Caco-2 (cell line): ENCODE measurements at places on chromosomes 1 and 21. TPM values are rescaled to one million over a fixed set of nuclear protein-coding genes. Genes with fewer than 3 reads are reported as not detected.

The AADACL3 gene
- not detected in 2 replicates for total RNA-seq

The PRPF38A gene
- total RNA-seq = 40.4 and 43.1 TPM in 2 replicates

The KRTAP6-1 gene
- not detected in 2 replicates for total RNA-seq

DNA sequence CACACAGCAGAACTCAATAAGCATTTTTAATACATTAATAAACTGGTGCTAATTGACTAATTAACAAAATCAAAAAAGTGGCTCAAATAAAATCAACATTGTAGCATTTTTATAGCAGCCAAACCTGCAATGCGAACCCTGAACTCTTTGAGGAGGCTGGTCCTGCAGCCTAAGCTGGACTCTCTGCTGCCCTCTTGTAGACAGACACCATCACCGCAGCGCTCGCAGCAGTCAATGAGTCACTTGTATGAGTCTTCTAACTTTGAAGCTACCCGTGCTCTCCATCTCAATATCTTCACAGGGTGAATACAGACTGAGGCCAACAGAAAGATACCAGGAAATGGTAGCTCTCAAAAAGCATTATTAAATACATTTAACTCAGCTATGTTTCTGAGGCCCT, 9.7 kb upstream of the KRTAP7-1 start:
- H3K4me3 ChIP-seq = no peak overlapping the region
- H3K27ac ChIP-seq = no peak overlapping the region
- H3K4me1 ChIP-seq = no peaks in the 10 kb centered on the region

DNA sequence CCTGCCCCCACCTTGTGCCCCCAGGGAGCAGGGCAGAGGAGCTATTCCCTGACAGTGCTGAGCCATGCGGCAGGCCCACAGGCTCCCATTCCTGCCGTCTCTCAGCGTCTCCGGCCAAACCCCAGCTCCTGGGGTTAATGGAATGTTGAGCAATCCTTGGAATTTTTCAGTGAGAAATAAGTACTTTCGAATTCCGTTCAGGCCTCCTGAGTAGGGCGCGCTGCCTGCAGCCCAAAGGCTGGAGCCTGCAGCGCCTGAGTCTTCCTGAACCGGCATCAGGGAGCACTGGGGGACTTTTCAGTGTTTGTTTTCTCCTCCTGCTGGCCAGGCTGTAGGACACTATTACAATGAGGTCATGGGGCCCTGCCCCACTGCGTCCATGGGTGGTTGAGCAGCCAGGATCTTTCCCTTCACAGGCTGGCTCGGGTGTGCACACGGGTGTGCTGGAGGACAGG, 33.3 kb upstream of the CSF1 start:
- no peaks in the 10 kb centered on the region for H3K27me3 ChIP-seq
- peaks cover 24% of the 10 kb centered on the region for H3K4me1 ChIP-seq
- peak; percentile 78 for DNase-seq

DNA sequence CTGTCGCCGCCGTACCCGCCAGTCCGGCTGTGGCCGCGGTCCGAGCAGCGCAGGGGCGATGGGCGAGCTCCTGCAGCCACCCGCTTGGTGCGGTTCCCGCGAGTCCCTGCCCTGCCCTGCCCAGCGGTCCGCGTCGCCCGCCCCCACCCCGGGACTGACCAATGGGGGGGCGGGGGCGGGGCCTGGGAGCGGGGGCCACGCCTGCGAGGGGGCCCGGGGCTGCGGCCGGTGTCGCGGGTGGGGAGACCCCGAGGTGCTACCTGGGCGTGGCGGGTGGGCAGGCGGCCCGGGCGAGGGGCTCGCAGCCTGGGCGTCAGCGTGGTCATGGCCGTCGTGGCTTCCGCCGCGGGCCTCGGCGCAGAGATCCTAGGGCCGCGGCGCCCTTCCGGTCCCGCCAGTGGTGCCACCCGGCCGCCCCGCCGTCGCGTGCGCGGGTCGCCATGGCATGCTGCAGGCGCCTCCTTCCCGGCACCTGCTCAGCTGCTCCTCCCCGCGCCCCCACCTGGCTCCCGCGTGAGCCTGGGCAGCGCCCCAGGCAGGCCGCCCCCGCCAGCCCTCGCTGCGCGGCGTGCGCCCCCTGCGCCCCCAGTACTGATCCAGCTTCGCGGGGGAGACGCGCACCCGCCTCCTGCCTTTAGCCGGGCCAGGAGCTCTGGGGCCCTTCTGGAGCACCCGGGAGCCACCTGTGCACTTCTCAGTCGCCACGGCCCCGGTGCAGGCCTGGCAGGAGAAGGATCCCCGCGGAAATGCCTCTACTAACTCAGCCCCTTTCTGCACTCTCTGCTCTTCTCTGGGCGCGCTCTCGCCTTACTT, at the start of gene BMP8B:
Gene BMP8B (minus strand): TSS at position 108 of the 813 bp plus-strand sequence. CDS start 380 bp downstream, outside the sequence.
- peak; percentile 78 for DNase-seq
- H3K4me1 ChIP-seq = no peaks in the 10 kb centered on the region
- peak within 1 kb of the TSS; percentile 67 for H3K4me3 ChIP-seq
- no peaks in the 10 kb centered on the region for H3K27me3 ChIP-seq
- H3K36me3 ChIP-seq = no peaks in the 10 kb centered on the region
- H3K27ac ChIP-seq = peak within 1 kb of the TSS; percentile 48

The TRIM58 gene
- total RNA-seq = not detected in 2 replicates

- no peaks in the 10 kb centered on the region for H3K27me3 ChIP-seq
- H3K4me3 ChIP-seq = no peak overlapping the region
- no peaks in the 10 kb centered on the region for H3K4me1 ChIP-seq
- H3K36me3 ChIP-seq = no peaks in the 10 kb centered on the region
Measured at GRCh38 chr1:93502571-93502970, 54.7 kb downstream of the FNBP1L start.

GRCh38 chr1:62484824-62485468, 48.1 kb downstream of the USP1 start:
- no peak overlapping the region for H3K27ac ChIP-seq
- no peaks in the 10 kb centered on the region for H3K4me1 ChIP-seq
- no peak overlapping the region for H3K4me3 ChIP-seq

DNA sequence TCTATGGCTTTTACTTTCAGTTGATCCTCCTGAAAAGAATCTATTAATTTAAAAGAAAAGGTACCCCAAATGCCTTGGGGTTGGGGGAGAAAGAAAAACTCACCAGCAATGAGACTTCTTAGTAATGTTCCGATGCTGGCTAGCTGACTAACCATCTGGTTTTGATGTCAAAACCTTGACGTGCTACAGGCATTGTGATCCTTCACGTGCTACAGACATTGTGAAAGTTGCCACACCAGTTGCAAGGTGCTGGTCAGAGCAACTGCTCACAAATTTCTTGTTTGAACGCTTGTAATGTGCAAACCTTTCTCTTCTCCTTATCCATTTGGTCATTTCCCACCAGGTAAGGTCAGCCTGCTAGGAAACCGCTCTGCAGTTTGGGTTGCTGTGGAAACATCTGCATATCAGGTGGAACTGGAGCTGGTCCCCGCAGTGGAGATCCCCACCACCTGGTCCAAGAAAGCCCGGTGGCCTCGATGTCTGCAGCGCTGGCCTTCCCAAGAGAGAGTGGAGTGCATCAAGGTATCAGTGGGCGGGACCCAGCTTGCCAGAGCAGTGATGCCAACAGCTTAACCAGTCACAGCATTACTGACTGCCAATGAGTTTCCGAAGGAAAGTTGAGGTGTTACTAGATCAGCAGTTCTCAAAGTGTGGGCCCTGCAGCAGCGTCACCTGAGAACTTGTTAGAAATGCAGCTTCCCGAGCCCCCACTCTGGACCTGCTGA, 16.1 kb downstream of the MAB21L3 start:
- no peak overlapping the region for H3K4me3 ChIP-seq
- DNase-seq = no peak
- no peak overlapping the region for H3K27ac ChIP-seq
- no peaks in the 10 kb centered on the region for H3K36me3 ChIP-seq
- H3K4me1 ChIP-seq = peaks cover 21% of the 10 kb centered on the region
- H3K27me3 ChIP-seq = no peaks in the 10 kb centered on the region

GRCh38 chr1:177801790-177802189, 168.1 kb downstream of the SEC16B start:
- no peak overlapping the region for H3K4me3 ChIP-seq
- H3K27me3 ChIP-seq = no peaks in the 10 kb centered on the region; the same call in 1 of the 2 replicates
- no peaks in the 10 kb centered on the region for H3K4me1 ChIP-seq
- DNase-seq = no peak
- no peaks in the 10 kb centered on the region for H3K36me3 ChIP-seq

The CHIA gene
- not detected in 2 replicates for total RNA-seq

DNA sequence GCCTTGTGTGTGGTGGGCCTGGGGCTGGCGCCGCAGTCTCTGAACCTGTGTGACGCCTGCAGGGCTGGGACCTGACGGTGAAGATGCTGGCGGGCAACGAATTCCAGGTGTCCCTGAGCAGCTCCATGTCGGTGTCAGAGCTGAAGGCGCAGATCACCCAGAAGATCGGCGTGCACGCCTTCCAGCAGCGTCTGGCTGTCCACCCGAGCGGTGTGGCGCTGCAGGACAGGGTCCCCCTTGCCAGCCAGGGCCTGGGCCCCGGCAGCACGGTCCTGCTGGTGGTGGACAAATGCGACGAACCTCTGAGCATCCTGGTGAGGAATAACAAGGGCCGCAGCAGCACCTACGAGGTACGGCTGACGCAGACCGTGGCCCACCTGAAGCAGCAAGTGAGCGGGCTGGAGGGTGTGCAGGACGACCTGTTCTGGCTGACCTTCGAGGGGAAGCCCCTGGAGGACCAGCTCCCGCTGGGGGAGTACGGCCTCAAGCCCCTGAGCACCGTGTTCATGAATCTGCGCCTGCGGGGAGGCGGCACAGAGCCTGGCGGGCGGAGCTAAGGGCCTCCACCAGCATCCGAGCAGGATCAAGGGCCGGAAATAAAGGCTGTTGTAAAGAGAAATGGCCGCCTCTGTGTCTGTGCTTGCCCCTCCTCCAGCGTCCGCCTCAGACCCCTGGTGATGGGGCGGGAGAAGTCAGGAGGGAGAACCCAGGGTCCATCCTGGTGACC, 788 bp downstream of the ISG15 start:
- no peak for DNase-seq
- H3K36me3 ChIP-seq = no peaks in the 10 kb centered on the region
- peak overlapping the region; percentile 91 for H3K27ac ChIP-seq
- no peaks in the 10 kb centered on the region for H3K27me3 ChIP-seq

GRCh38 chr1:216854836-216855484, 131.7 kb upstream of the ESRRG start:
- peaks cover 14% of the 10 kb centered on the region; the same call in 1 of the 2 replicates for H3K4me1 ChIP-seq
- no peaks in the 10 kb centered on the region for H3K36me3 ChIP-seq
- H3K4me3 ChIP-seq = no peak overlapping the region

- no peak overlapping the region for H3K4me3 ChIP-seq
- no peaks in the 10 kb centered on the region for H3K4me1 ChIP-seq
- H3K27ac ChIP-seq = no peak overlapping the region
Measured at GRCh38 chr1:40668769-40669525, 3.5 kb upstream of the RIMS3 start.

The OR6N1 gene
- not detected in 2 replicates for total RNA-seq

DNA sequence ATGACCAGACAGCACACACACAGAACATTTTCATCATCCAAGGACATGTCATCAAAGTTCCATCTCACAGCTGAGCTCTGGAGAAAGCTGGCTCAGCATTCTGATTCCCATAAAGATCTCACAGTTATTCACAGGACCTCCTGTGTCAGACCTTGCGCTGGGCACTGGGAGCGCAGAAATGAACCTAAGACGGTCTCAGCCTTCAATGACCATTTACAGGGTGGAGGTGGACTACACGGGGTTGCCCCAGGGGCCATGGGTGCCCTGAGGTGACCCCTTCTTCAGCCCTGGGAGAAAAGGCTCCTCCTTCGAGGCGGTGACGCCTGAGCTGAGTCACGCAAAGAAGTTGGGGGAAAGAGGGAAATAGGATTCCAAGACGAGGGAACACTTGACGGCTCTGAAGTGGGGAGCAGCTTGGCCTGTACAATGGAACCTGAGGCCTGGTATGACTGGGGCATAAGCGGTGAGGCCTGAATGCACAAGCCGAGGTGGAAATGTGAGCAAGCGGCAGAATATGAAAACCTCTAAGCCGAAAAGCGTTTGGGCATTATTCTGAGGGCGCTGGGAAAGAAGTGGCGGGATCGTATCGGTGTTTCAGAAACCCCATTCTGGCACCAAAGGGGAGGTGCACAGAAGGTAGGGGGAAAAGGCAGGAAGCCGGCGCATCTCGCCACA, 797 bp downstream of the CC2D1B start:
- peaks cover 6% of the 10 kb centered on the region; the same call in 1 of the 2 replicates for H3K4me1 ChIP-seq
- DNase-seq = peak; percentile 60
- H3K4me3 ChIP-seq = peak overlapping the region; percentile 83
- peaks cover 2% of the 10 kb centered on the region for H3K36me3 ChIP-seq
- peak overlapping the region; percentile 95 for H3K27ac ChIP-seq

DNA sequence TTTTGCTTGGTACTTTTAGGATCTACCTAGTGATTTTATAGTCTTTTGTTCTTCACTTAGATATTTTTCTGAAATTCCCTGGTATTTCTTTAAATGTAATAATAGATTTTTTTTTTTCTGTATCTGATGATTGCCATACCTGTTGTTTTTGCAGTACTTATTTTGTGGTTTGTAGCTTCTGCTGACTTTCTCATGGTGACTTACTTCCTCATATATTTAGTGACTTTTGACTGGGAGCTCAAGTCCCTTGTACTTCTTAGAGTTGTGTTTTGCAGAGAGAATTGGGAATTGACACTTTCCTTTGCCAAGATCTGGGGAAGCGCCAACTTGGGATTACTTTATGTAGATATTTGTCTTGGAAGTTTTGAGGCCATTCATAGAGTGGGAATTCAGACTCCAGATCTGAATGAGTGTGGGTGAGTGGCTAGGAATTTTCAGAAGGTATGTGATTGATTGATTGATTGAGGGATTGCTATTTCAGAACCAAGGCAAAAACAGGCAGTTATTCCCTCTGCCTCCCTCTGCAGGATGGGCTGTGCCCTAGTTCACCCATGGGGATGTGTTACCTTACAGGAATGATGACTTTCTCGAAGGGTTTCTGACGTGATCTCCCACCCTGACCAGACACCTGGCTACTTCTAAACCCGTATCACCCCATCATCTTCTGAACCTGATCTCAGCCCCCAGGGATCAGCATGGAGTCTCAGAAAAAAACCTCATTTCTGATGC, 219.5 kb downstream of the URB2 start:
- no peaks in the 10 kb centered on the region for H3K36me3 ChIP-seq
- H3K4me1 ChIP-seq = no peaks in the 10 kb centered on the region; the same call in 1 of the 2 replicates
- no peaks in the 10 kb centered on the region for H3K27me3 ChIP-seq
- H3K27ac ChIP-seq = no peak overlapping the region
- no peak for DNase-seq

DNA sequence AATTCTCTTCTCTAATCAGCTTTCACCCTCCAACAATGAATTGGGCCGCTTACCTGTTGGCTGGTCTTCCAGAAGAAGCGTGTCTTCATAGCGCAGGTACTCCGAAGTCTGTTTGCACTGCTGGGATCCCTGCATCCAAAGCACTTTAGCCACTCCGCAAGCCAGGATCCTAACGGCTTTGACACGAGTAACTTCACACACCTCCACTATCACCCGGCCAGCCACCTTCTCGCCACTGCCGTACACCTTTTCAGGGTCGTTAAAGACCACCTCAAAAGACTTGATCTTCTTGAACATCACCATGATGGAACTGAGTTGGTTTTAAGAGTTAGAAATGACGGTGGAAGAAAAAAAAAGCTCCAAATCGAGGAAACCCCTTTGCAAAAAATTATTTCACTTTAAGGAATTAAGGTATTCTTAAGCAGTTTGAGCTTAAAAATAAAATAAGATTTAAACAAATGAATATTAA, 381 bp downstream of the TXNIP start:
- H3K4me3 ChIP-seq = peak overlapping the region; percentile 91
- no peaks in the 10 kb centered on the region for H3K27me3 ChIP-seq
- H3K27ac ChIP-seq = peak overlapping the region; percentile 93
